ENCODE measurements at places on chromosomes 6 and 20. TPM values are rescaled to one million over a fixed set of nuclear protein-coding genes. Genes with fewer than 3 reads are reported as not detected.

The UBE2C gene
- polyA plus RNA-seq: 57.5 TPM

The GSTA2 gene
- not detected for polyA plus RNA-seq

DNA sequence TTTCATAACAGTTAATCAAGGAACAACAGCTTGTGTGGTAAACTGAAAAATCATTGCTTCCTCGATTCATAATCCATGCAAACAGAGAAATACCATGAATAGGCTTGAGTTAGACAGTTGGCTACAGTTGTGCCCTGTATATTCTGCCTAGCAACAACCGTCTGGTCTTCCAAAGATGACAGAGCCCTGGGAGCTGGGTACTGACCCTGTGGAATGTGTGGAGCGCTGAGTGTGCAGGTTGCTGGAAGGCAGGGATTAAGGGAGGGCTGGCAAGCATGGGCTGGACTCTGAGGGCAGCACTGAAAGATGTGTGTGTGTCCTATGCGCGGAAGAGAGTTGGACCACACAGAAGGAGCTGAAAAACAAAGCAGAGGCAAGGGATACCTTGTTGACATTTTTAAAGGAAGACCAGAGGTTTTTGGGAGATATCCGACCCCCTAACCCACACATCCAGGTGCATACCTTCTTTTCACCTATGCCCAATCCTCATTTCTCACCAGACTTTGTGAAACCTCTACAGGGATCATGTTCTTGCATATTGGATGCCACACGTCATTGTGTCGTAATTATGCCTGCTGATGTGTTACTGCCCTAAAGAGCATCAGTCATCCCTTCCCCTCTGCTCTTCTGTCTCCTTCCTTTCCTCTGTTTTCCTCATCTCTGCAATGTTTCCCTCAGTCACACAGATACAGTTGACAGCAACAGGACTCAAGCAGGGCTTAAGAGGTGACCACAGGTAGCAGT is 58.2 kb upstream of the VGLL2 start:
- no peak for DNase-seq

The SLC52A3 gene
- polyA plus RNA-seq: 0.42 TPM

DNA sequence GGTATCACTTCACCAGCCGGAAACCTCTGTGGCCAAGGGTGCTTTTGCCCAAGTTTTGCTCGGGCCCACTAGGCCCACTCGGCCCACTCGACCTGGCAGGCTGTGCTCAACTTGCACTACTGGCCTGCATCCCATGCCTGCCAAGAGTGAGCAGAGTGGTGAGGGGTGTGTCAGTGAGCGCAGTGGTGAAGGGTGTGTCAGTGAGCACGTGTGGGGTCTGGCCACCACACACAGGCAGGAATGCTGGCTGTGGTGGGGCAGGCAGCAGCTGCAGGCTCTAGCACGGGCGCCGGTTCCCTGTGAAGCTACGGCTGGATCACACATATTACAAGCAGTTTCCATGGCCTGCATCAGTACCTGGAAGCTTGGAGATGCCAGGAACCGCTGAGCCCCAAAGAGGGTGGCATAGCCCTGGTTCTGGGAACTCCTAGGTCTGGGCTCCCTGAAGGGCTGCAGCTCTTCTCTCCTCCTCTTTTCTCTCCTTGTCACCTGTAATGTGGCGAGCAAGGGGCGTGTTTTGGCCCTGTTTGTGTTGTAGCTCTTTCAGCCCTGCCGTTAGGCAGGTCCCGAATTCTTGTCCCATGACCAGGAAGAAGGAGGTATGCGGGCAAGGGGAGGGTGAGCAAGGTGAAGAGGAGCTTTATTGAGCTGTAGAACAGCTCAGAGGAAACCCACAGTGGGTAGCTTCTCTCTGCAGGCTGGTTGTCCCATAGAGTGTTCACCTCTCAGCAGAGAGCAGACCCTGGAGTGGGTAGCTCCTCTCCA is 51.0 kb upstream of the CLDN20 start:
- no peak for DNase-seq

The PREX1 gene
- 33.0 TPM for polyA plus RNA-seq

The ABHD16B gene
- polyA plus RNA-seq: not detected

- DNase-seq: peak; percentile 69
Measured at GRCh38 chr20:62141397-62142251, 1.6 kb downstream of the PSMA7 start.

The SOX4 gene
- 114 TPM for polyA plus RNA-seq

The PTGIS gene
- polyA plus RNA-seq: 8.2 TPM

GRCh38 chr6:161273274-161273751 is 548 bp downstream of the AGPAT4 start:
- no peak for DNase-seq

DNA sequence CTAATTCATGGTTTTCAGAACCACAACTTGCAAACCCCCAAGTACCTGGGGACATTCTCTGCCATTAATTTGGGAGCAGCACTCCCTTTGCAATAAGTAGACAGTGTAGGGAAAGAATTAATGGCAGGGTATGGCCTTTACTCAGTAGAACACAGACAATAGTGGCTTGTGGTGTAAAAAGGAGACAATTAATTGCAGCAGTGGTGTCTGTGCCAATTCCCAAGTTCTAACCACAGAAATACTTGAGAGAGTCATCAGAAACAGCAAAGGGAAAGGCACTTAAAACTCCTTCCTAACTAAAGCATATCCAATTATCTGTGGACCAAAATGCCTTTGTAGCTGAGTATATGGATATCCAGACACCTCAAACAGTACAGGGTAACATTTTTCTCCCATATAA is 257.6 kb upstream of the POU3F2 start:
- DNase-seq: no peak

The CABLES2 gene
- polyA plus RNA-seq: 16.7 TPM

DNA sequence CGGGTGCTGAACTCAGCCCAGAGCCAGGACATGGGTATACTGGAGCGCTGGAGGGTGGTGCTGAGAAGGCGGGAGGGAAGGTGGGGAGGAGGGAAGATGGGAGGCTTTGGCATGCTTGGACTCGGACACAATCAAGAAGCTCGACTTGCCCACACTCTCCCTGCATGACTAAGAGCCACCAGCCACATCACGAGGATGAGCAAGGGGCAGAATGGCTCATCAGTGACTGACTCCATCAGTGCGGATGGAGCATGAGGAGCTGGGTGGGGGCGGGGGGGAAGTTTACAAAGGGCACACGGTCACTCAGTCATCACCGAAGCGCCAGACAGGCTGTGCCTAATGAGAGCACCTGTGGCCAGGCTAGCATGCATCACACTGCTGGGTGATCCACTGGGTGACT is 222.8 kb downstream of the KIF16B start:
- DNase-seq: no peak

- no peak for DNase-seq
Measured at GRCh38 chr20:32411955-32412706, 54.0 kb downstream of the ASXL1 start.

DNA sequence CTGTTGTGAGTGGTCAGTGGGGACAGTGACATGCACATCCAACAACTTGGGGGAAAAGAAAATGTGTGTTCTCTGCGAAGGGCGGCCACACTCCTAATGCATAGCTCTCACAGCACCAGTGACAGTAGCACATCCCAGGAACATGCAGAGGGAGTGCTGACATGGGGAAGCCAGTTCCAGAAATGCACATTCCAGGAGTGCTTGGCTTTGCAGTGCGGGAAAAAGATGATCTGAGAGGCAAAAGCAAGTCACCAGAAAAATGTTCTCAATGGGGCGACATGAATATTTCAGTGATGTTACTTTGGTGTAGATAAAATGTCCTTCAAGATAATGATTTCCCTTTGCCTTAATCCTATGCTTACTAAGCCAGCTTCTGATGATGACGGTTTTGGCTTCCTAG is 42.9 kb upstream of the PDE10A start:
- DNase-seq: no peak

The PCSK2 gene
- 0.60 TPM for polyA plus RNA-seq

- DNase-seq: peak; percentile 70
Measured at GRCh38 chr20:26276554-26277210, 580.0 kb upstream of the ZNF337 start.

DNA sequence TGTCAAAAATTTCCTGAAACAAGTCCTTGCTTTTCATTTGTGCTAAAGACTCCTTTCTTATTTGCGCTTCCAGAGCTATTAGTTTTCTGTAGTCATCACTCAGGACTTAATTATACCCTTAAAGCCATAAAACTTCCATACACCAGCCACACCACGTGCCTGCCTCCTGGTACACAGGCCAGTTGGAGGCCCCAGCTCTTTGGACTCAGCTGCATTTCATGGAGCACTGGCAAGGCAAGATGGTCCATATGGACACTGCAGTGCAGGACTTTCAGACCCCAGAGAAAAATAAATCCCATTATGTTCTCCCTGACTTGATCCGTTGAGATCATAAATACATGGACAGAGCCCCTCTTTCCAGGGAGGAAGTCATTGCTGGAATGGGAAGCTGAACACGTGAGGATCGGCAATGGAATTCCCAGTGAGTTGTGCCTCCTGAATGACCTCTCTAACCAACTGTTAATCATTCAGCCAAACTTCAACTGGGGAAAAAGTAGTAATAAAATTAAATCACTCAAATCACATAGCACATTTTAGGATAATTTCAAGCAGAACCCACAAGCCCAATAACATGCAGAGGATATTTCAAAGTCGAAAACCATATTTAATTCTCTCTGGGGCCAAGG is 173.1 kb downstream of the HACE1 start:
- DNase-seq: no peak

The MLN gene
- not detected for polyA plus RNA-seq

The DOK5 gene
- polyA plus RNA-seq: 1.8 TPM

DNA sequence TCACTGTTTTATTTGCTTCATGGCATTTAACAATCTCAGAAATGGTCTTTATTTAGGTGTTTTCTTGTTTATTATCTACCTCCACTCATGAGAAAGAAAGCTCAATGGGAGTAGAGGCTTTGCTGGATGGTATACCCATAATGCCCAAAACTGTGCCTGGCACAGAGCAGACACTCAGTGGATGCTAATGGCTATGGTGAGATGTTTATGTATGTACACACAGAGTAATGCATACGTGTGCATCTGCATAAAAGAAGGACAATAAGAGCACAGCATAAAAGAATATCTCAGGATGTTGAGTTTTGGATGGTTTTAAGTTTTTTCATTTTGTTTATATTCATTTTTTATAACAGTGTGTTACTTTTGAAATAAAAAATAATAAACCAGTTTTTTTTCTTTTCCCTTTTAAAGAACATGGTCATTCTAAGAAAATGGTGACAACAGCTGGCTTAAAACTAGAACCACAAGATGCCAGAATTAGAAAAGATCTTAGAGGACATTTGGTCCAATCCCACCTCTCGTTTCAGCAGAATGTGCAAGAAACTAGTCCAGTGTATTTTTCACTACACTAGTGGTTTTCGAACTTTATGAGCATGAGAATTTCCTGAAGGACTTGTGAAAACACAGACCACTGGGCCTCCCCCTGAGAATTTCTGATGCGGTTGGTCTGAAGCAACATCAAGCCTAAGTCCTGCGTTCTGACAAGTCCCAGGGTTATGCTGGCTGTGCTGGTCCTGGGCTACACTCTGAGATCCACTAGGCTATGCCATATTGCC is 131.9 kb downstream of the FYN start:
- no peak for DNase-seq

DNA sequence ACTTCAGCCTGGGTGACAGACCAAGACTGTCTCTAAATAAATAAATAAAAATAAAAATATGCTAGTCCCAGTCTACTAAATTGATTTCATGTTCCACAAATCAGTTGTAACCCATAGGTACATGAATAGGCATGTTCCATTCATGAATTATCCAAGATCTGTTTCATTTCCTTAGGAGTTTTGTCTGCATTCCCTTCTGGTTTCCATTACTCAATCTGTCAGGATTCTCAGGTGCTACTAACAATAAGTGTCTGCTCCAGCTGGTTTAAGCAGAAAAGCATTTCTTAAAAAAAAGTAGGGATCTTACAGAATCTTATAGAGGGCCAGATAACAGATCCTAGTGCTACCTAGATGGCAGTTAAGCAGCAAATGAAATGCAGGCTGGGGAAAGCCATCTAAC is 15.6 kb upstream of the PKIG start:
- no peak for DNase-seq

- DNase-seq: no peak
Measured at GRCh38 chr20:11270566-11270965, 596.8 kb upstream of the JAG1 start.

DNA sequence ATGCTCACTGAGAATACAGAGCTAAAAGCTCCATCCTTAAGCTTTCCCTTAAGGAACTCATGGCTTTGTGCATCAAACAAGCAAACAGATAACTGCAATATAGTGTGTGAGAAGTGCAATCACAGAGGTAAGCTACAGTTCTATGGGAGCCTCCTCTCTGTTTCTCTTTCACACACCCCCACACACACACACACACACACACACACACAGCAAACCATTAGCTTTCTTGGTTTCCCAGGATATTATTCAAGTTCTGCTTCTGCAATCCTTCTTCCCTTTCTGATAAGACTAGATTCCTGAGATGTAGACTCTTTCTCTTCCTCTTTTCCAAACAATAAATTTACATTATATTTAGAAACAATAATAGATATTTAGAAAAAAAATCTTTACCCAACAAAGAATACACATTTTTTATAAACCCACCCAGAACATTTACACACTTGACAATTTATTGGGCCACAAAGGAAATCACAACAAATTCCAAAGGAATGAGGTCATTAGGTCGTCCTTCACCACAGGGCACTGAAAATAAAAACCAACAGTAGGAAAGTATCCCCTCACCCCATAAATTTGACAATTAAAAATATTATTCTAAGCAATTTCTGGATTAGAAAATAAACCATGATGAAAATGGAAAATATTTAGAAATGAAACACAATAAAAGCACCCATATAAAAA is 9.3 kb upstream of the GFOD1 start:
- no peak for DNase-seq

The BMP5 gene
- 79.9 TPM for polyA plus RNA-seq

GRCh38 chr6:89853068-89853467 is 23.4 kb downstream of the CASP8AP2 start:
- DNase-seq: no peak

GRCh38 chr6:41734666-41735426 is 562 bp downstream of the TFEB start:
- peak; percentile 60 for DNase-seq

The ZSCAN31 gene
- polyA plus RNA-seq: 9.9 TPM

- DNase-seq: no peak
Measured at GRCh38 chr6:32669240-32669639, 2.8 kb upstream of the HLA-DQB1 start.

DNA sequence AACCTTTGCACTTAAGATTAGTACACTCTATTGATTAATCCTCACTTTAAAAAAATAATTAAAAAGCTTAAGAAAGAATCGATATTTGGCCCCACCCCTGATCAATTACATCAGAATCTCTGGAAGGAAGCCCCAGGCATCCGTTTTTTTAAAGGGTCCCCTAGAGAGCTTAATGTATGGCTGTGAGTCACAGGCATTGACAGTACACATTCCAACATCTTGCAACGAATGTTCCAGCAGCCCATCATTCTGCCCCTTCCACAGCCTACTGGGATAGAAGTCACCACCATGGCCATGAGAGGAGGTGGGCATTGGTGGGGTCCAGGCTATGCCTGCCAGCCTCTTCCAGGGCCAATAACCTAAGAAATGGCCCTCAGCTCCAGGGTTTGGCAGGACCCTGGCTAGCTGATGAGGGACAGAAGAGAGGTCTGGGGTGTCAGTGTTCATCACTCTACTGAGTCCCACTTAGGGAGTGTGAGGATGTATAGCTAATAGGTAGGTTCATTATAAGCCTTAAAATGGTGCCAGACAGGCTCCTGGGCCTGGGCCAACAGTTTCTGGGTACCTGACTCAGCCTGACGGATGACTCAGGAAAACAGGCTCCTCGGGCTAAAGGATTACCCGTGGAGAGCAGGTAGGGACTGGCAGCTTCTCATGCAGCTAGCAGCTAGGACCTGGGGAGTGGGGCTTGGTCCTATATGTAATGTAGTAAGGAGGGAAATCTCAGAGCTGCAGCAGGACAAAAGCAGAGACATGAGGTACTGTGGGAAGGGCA is 40.4 kb downstream of the MDGA1 start:
- DNase-seq: no peak

The TFAP2D gene
- not detected for polyA plus RNA-seq

The TULP1 gene
- 8.5 TPM for polyA plus RNA-seq

- no peak for DNase-seq
Measured at GRCh38 chr6:80174900-80175572, 68.6 kb downstream of the BCKDHB start.

Measured in left lung (tissue), 14 donors.